ENCODE measurements at places on chromosomes 1 and 21.
A peak's percentile ranks its signal among the peaks of the same experiment; 100 is the strongest.

GRCh38 chr1:53016705-53017104 lies 45.3 kb upstream of the PODN start:
- DNase-seq, result no peak

DNA sequence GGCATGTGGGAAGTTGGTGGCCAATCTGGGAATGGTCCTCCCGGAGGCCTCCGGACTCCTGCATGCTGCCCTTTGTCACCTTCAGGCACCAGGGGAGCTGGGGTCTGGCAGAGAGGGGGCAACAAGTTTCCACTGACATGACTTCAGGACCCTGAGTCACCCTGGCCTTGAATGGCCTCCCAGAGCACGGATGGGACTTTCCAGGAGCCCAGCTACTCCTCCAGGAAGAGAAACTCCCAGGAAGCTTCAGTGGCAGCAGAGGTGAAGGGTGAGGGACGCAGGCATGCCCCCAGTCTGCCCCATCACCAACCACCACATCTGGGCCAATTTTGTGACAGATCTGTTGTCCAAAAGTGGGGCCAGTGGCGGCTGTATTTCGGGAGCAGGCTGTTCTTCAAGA lies 55.9 kb upstream of the WASF2 start:
- DNase-seq, result no peak

GRCh38 chr1:226945858-226946245 lies 5.8 kb downstream of the COQ8A start:
- DNase-seq, result no peak

GRCh38 chr1:29590583-29591565 lies 354.6 kb downstream of the PTPRU start:
- peak; percentile 47 for DNase-seq

DNA sequence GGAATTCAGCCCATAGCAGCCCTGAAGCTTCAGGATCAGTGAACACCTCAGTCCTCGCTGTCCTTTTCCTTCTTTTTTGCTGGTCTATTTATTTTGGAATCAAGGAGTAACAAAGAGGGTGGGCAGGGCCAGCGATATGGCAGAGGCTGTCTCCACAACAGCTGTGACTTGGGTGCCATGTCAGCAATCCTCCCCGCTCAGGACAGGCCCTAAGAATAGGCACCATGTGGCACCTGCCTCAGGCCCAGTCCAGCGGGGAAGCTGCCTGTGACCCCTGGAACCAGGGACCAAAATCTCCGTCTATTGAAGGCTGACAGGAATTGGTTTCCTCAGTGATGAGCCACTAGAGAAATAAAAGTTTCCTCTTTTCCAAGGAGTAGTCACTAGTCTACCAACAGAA lies 58.6 kb upstream of the TNR start:
- no peak for DNase-seq
